ENCODE measurements at places on chromosomes 4 and X.

GRCh38 chr4:15891312-15891711 is 47.2 kb downstream of the FGFBP1 start:
- no peak for DNase-seq

- no peak for DNase-seq
Measured at GRCh38 chrX:19129694-19130093, 7.4 kb upstream of the ADGRG2 start.

DNA sequence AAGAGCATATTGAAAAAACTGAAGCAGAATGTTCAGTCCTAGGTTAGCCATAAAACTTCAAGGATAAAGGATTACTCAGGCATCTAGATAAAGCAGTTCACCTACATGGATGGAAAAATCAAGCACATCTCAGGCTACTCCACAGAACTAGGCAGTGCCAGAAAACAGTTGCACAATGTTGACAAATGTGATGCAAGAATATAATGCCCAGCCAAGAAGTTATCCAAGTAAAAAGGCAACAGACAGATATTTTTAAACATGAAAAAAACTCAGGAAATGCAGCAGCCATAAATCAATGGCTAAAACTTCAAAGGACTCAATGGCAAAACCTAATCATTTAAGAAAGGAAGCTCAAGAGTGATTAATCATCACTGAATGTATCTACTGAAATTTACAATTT is 456.0 kb upstream of the FAM241A start:
- no peak for DNase-seq

GRCh38 chr4:145524552-145524951 is 42.9 kb downstream of the SMAD1 start:
- no peak for DNase-seq

DNA sequence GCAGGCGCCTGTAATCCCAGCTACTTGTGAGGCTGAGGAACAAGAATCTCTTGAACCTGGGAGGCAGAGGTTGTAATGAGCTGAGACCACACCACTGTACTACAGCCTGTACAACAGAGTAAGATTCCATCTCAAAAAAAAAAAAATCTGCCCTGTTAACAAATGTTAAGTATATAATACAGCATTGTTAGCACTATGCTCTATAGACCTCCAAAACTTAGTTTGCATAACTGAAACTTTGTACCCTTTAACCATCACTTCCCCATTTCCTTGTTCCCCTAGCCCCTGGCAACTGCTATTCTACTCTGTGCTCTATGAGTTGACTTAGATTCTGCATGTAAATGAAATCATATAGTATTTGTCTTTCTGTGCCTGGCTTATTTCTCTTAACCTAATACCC is 76.7 kb downstream of the TAB3 start:
- no peak for DNase-seq

Measured in activated CD4-positive, CD25-positive, alpha-beta regulatory T cell treated with anti-CD3 and anti-CD28 coated beads, Interleukin-2, amount 50 U/mL, for 16 hours (primary cell).